ENCODE measurements at places on chromosomes 5 and 9.

GRCh38 chr5:98605426-98605825 lies 168.0 kb upstream of the RGMB start:
- DNase-seq: no peak

GRCh38 chr5:133715616-133716015 lies 103.3 kb upstream of the FSTL4 start:
- DNase-seq: no peak

DNA sequence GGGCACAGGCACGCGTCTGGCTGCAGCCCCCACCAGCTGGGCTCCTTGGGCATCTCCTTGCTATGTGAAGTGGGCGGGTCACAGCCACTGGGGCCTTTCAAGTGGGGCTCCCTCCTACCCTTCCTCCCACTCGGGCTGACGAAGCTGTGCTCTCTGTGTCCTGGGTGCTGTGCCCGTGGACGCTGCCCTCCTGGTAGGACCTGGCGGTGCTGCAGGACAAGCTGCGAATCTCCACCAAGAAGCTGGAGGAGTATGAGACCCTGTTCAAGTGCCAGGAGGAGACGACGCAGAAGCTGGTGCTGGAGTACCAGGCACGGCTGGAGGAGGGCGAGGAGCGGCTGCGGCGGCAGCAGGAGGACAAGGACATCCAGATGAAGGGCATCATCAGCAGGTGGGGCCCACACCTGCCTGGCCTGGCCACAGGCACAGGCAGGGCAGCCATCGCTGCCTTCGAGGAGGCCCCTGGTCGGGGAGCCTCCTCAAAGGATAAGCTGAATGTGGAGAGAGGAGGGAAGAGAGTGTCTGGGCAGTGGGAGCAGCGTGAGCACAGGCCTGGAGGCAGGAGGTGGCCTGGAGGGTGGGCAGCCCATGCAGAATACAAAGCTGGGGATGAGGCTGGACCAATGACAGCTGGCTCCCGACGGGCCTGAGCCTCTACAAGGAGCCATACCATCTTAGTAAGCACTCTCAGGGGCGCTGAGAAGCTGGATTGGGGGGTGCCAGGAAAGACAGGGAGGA lies 124.7 kb downstream of the DAB2IP start:
- no peak for DNase-seq

GRCh38 chr5:56530626-56531138 lies 284.7 kb upstream of the MAP3K1 start:
- no peak for DNase-seq

DNA sequence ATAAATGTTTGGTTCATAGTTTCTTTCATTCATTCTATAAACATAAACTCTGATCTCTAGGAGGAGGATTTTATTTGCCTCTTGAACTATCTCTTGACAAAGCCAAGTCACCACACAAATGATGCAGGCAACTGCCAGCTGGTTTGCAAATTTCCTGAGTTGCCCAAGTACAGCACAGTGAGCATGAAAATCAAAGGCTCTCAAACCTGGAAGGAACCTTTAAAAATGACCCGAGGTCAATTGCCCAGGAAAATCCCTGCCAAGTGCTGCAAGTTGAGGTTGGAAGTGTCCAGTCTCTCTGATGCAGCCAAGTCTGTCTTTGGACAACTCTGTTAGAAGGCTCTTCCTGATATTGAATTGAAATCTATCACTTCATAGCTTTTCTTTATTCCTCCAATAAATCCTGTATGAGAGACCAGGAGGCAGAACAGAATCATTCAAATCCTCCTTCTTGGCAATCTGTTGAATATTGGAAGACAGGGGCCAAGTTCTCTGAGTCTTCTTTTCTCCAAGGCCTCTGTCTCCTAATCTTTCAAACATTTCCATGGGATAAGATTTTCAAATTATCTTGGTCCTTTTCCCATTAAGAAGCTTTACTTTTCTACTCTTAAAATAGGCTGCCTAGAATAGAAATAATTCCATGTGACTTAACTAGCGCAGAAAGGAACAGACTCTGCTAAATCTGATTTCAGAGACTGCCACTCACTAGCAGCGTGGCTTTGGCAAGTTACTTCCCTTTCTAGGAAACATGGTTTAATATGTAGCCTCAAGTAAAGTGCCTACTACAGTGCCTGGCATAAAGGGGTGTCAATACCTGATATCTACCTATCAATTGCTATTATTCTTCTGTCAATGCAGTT lies 159.2 kb downstream of the SNX18 start:
- no peak for DNase-seq

DNA sequence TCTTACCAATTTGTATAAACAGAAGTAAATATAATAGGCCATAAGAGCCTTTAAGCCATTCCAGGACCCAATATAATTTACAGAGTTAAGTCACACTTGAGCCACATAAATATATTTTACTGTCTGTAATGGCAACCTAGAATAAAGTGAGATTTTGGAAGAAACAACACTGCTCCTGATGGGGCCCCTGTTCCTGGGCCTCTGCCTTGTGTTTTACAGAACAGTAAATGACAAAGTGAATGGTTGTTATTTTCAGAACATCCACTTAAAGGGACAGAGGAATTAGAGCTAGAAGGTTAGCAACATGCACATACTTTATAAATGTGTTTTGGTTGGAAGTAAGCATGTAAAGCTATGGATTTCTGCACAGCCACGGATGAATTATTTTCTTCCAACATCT lies 3.6 kb downstream of the PTGER4 start:
- no peak for DNase-seq

GRCh38 chr9:135083831-135084230 lies 3.6 kb upstream of the OLFM1 start:
- DNase-seq: no peak

DNA sequence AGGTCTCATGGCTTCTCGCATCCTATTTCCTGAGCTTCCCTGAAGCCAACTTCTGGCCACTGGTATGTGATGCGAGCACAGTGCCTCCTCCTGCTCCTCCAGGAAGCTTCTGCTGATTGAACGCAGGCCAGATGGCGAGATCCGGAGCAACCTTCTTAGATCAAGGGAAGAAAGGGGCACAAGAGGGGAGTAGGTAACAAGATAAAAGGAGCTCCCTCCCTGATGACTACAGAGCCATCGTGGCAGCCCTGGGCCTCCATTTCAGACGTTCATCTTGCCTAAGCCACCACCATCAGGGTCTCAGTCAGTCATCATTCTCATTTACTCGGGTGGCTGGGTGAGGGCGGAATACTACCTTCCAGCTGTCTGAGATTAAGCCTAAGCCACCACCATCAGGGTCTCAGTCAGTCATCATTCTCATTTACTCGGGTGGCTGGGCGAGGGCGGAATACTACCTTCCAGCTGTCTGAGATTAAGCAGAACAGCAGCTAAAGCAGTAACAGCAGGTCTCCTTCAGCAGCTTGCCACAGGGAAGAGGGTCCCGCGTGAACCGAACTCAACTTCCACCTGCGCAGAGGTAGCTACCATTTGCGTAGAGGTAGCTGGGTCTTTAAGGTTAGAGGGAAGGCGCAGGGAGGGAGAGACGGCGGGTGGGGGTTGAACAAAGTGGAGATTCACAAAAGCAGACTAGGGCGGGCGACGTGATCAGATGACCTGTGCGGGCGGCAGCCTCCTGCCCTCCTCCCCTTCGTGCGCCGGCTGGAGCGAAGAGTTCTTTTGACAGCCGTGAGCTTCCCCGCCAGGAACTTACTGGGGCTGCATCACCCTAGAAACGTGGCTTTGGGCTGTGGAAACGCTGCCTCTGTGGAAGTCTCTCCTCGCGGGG lies 27.9 kb upstream of the MGAT1 start:
- no peak for DNase-seq
